ENCODE measurements at places on chromosomes 1 and 21. TPM values are rescaled to one million over a fixed set of nuclear protein-coding genes. Genes with fewer than 3 reads are reported as not detected.
A peak's percentile ranks its signal among the peaks of the same experiment; 100 is the strongest.

DNA sequence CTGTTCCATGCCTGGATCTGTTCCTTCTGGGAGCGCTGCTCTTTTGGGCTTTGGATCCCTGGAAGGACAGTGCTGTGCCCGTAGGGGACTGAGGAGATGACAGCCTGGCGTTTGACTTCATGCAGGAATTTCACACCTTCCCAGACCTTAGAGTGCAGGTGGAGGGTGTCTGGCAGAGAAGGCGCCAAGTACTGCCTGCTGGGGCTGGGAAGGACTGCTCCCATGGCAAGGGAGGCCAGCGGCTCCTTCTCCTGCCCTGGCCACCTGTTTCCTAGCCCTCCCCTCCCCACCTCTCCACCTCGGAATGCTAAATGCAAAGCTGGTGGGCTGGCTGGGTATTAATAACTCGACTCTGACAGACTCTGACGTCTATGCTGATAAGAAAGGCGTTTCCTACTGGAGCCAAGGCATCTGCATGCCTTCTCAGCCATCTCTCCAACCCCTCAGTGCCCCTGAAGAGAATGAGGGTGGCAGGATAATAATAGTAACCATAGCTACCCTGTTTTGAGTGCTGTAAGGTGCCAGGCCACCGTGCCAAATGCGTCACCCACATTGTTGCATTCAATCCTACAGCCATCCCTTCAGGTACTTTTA lies 17.5 kb upstream of the PDIK1L start:
- H3K36me3 ChIP-seq = no peaks in the 10 kb centered on the region
- DNase-seq = no peak
- H3K4me1 ChIP-seq = peaks cover 36% of the 10 kb centered on the region
- H3K27me3 ChIP-seq = peaks cover 5% of the 10 kb centered on the region

- H3K4me1 ChIP-seq = peaks cover 7% of the 10 kb centered on the region
- H3K27ac ChIP-seq = no peak overlapping the region
- no peak for DNase-seq
- H3K4me3 ChIP-seq = no peak overlapping the region
- H3K27me3 ChIP-seq = no peaks in the 10 kb centered on the region
- no peaks in the 10 kb centered on the region for H3K36me3 ChIP-seq
Measured at GRCh38 chr1:240117930-240118329, 26.2 kb downstream of the FMN2 start.

- no peaks in the 10 kb centered on the region for H3K27me3 ChIP-seq
- no peak overlapping the region for H3K27ac ChIP-seq
- no peak overlapping the region for H3K4me3 ChIP-seq
- no peak for DNase-seq
Measured at GRCh38 chr1:64846573-64847430, 101.9 kb downstream of the RAVER2 start.

DNA sequence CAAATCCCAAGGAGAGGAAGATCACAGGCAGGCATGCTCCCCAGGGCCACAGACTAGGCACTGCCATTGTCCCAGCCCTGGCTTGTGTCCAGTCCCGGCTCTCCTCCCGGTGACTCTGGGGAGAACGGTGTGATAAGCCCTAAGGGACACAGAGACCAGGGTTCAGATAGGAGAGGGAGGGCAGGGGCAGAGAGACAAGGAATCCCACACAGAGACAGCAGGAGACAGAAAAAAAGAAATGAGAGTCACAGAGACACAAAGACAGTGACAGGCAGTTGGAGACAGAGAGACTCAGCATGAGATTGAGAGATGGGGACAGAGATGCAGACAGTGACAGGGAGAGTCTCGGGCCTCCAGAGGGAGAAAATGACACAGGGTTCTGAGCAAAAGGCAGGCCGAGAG lies 361 bp downstream of the INSRR start:
- H3K4me3 ChIP-seq = peak overlapping the region; percentile 61
- no peak for DNase-seq
- H3K36me3 ChIP-seq = no peaks in the 10 kb centered on the region
- no peak overlapping the region for H3K27ac ChIP-seq
- peaks cover 90% of the 10 kb centered on the region for H3K27me3 ChIP-seq

DNA sequence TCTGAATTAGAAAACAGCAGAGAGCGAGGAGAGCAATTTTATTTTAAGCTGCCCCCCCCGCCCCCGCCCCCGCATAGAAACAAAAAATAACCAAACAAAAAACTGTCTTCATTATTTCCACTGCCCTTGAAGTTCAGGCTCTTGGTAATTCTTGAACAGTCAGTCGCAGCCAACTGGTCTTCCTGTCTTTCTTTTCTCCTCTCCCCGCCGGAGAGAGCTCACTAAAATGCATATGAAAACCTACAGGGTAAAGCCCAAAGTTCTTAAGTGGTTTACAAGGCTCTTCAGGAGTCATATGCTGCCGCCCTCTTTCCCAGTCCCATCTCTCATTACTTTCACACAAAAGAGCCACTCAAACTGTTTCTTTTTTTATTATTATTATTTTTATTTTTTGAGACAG lies 1.1 kb upstream of the ANKRD35 start:
- no peak for DNase-seq
- peaks cover 35% of the 10 kb centered on the region for H3K27me3 ChIP-seq
- peak overlapping the region; percentile 29 for H3K27ac ChIP-seq
- H3K4me1 ChIP-seq = peaks cover 21% of the 10 kb centered on the region
- peak overlapping the region; percentile 79 for H3K4me3 ChIP-seq

DNA sequence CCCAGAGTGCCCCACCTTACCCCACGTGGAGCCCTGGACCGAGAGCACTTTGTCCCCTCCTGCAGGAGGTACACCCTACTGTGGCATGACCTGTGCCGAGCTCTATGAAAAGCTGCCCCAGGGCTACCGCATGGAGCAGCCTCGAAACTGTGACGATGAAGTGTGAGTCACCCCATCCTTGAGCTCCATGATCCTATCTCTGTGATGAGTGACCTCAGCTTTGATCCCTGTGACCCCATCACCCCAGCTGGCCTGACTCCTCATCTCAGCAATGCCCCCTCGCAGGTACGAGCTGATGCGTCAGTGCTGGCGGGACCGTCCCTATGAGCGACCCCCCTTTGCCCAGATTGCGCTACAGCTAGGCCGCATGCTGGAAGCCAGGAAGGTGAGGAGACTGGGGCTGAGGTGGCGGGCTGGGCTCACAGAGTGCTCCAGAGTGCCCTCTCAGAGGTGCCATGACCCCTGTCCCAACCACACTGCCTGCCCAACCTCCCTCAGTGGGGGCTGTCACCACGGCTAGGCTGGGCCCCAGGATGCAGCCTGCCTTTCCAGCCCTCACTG lies 16.2 kb upstream of the MPL start:
- H3K27me3 ChIP-seq = no peaks in the 10 kb centered on the region
- peaks cover 11% of the 10 kb centered on the region for H3K4me1 ChIP-seq
- no peaks in the 10 kb centered on the region for H3K36me3 ChIP-seq

- H3K27me3 ChIP-seq = no peaks in the 10 kb centered on the region
- no peaks in the 10 kb centered on the region for H3K4me1 ChIP-seq
- H3K36me3 ChIP-seq = no peaks in the 10 kb centered on the region
- no peak for DNase-seq
- no peak overlapping the region for H3K27ac ChIP-seq
Measured at GRCh38 chr1:89047734-89048133, 17.3 kb downstream of the GBP1 start.

DNA sequence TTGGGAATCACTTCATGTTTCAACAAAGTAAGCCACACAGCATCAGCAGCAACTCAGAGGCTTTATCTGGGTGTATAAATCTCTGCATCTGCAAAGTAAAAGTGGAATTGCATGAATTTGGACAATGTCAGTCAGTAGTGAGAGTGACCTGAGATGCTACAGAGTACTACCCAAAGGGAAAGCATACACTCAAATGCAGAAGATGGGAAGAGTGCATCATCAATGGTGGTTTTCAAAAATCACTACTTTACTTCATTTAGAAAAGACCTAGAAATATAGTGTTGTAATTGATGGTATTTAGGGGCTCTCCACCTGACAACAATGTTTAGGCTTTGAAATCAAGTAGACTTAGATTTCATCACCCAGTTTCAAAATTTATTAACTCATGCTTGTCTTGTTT lies 24.5 kb upstream of the PKN2 start:
- H3K4me3 ChIP-seq = no peak overlapping the region
- H3K27ac ChIP-seq = no peak overlapping the region

OR2L13 gene
- total RNA-seq = not detected

NAV1 gene
- 41.0 TPM for total RNA-seq

ISG20L2 gene
- 43.8 TPM for total RNA-seq

PRKCZ gene
- 52.5 TPM for total RNA-seq

All from WTC11 (cell line).